ENCODE measurements at places on chromosomes 16 and 17.

DNA sequence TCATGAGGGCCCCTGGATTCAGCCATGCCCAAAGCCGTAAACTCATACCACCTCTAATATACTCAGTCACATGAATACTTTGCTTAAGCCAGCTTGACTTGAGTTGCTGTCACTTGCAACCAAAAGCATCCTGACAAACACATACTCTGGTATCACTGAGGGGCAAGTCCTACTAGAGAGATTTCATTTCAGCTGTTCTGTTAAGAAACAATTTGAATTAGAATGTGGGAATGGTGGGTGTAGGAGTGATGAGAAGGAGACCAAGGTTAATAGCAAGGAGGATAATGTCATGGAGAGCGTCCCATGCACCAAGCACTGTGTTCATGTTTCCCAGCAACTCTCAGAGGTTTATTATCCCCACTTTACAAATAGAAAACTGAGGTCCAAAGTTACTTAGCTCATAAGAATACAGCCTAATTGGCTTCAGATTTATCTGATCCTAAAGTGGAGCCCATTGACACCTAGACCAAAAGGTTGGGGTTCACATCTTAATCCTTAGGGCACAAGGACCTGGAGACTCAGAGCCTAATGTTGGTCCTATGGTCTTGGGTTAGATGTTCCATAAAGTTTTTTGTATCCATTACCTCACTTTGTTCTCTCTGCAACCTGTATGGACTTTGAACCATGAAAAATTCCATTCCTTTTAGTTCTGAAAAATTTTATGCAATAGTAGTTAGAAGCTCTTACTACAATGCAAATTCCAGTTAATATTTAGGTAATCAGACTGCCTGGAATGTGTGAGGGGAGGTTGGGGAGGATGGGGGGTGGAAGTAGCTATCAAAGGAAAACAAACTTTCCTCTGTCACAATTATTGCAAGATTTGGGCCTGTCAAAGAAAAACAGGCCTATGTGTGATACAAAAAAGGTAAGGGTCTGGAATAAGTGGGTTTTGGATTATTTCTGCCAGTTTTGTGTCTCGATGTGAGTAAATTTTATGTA lies 105.9 kb downstream of the IRX3 start:
- DNase-seq = no peak

DNA sequence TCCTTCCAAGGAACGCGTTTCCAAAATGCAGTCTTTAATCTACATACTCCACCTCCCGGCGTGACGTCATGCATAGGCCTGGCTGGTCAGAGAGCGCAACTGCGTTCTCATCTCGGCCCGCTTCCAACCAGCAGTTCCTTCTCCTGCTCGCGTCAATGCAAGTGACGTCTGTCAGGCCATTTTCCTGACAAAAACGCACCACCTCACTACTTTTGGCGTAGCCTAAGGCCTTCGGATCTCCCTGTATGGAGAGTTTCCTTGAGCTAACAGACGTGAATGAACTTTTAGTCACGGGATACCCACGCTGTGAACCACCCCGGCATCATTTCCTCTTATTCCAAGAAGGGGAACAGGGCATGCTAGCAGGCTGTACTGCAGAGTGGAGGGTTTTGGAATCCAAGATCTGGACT lies 25.0 kb downstream of the TEX14 start:
- DNase-seq = no peak

DNA sequence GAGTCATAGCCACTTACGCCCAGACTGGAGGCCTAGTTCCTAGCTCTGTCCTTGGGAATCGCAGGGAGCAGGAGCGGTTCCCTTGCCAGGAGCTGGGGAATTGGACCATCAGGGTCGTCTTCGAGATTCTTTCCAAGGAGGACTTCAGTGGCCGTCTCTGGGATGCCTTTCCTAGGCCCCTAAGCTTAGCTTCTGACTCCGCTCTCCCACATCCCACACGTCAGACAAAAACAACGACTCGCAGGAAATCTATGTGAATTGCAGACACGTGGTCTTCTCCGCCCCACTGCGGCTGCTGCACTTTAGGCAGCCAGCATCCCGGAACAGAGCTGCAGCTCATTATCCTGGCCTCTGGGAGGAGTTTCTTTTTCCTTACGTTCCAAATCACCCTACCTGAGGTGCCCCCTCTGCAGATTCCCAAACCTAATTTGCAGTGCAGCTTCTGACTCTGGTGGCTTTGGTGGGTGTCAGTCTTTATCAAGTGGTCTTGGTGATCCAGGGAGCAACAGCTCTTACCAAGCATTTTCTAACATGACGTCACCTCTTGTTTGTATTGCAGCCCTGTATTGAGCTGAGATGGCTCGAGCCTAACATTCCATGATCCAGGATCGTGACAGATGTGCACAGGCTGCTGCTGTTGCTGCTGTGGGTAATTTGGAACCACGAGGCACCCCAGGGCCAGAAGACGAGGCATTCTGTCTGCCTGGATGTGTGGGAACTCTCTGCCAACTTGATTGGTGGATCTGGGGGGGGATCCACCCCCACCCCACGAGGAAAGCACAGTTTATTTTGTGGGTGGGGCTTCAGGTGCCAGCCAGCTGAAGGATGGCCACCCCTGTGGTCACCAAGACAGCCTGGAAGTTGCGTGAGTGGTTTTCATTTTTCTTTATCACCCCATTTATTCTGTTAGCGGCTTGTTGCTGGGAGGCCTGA lies 1.1 kb downstream of the KATNB1 start:
- DNase-seq = peak; percentile 86

GRCh38 chr16:49365711-49366509 lies 7.7 kb upstream of the C16orf78 start:
- no peak for DNase-seq

GRCh38 chr16:85090873-85091521 lies 21.3 kb downstream of the CIBAR2 start:
- DNase-seq = no peak

DNA sequence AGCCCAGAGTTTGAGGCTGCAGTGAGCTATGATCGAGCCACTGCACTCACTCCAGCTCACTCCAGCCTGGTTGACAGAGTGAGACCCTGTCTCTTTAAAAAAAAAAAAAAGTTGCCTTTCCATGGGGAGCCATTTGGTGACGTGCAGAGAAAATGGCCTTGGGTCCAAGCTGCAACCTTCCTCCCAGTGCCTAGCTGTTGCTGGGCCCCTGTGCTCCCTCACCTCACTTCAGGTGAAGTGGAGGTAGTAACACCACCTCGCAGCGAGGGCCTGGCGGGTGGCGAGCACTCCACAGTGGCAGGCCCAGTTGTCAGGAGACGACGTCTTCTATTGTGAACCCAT lies 17.4 kb downstream of the SYT17 start:
- no peak for DNase-seq

All from ELR (cell line).